ENCODE measurements at places on chromosomes 1 and 21. TPM values are rescaled to one million over a fixed set of nuclear protein-coding genes. Genes with fewer than 3 reads are reported as not detected.

CACYBP gene
- total RNA-seq: 409 TPM

DNA sequence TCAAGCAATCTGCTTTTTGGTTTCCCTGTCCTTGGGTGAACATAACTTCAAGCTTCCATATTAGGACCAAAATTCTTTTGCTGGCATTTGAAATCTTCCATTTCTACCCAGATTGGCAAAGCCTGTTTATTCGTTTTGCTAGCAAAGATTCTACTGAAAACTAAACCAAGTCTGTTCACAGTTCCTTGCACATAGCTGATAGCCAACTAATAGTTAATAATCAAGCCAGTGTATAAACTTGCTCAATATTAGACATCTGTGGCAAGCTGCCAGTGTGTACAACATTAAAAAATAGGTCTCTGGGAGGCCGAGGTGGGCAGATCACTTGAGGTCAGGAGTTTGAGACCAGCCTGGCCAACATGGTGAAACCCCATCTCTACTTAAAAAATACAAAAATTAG, 6.3 kb downstream of the APP start:
- no peaks in the 10 kb centered on the region for H3K36me3 ChIP-seq
- H3K4me1 ChIP-seq: peaks cover 19% of the 10 kb centered on the region
- H3K4me3 ChIP-seq: no peak overlapping the region
- H3K27ac ChIP-seq: no peak overlapping the region
- peaks cover 2% of the 10 kb centered on the region for H3K27me3 ChIP-seq
- DNase-seq: no peak

- no peak overlapping the region for H3K4me3 ChIP-seq
- H3K27me3 ChIP-seq: peaks cover 25% of the 10 kb centered on the region
- H3K4me1 ChIP-seq: peaks cover 9% of the 10 kb centered on the region
- DNase-seq: no peak
Observed at GRCh38 chr21:34702341-34703170, 33.8 kb downstream of the CLIC6 start.

GRCh38 chr21:25179116-25179515, 428.2 kb downstream of the MRPL39 start:
- peaks cover 3% of the 10 kb centered on the region for H3K4me1 ChIP-seq
- no peaks in the 10 kb centered on the region for H3K36me3 ChIP-seq
- no peak overlapping the region for H3K4me3 ChIP-seq
- no peak for DNase-seq
- no peak overlapping the region for H3K27ac ChIP-seq

GRCh38 chr1:153040950-153041631, at the start of gene SPRR2D:
Gene SPRR2D (minus strand): TSS chr1:153041120. CDS start chr1:153040346, 774 bp downstream.
- H3K27ac ChIP-seq: no peak within 1 kb of the TSS
- DNase-seq: no peak
- H3K36me3 ChIP-seq: no peaks in the 10 kb centered on the region
- peaks cover 39% of the 10 kb centered on the region for H3K27me3 ChIP-seq
- no peak within 1 kb of the TSS for H3K4me3 ChIP-seq

DNA sequence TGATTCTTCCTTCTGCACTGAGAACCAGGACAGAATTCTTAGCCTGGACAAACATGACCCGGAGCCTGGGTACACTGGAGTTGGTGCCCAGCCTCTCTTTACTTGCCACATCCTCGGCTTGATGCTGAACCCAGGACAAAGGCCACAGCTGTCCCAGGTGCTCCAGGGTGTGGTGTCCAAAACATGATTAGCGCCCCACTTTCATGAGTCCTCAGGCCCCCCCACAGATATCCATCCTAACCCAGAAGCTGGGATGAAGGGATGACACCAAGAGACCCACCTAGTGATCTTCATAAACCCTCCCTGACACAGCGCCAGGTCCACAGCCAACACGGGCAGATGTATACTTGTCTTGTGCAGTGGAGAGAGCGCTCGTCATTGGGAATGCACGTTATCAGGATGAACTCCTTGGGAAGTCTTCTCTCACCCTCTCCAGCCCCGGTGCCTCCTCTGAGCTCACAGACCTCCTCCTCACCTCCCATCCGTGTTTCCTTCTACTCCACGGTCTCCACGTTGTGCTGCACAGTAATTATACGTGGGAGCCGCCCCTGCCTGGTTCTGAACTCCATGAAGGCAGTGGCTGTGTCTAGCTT, 3.6 kb downstream of the ABCA4 start:
- H3K4me1 ChIP-seq: no peaks in the 10 kb centered on the region
- no peaks in the 10 kb centered on the region for H3K36me3 ChIP-seq
- no peak overlapping the region for H3K27ac ChIP-seq
- DNase-seq: no peak
- no peak overlapping the region for H3K4me3 ChIP-seq

DNA sequence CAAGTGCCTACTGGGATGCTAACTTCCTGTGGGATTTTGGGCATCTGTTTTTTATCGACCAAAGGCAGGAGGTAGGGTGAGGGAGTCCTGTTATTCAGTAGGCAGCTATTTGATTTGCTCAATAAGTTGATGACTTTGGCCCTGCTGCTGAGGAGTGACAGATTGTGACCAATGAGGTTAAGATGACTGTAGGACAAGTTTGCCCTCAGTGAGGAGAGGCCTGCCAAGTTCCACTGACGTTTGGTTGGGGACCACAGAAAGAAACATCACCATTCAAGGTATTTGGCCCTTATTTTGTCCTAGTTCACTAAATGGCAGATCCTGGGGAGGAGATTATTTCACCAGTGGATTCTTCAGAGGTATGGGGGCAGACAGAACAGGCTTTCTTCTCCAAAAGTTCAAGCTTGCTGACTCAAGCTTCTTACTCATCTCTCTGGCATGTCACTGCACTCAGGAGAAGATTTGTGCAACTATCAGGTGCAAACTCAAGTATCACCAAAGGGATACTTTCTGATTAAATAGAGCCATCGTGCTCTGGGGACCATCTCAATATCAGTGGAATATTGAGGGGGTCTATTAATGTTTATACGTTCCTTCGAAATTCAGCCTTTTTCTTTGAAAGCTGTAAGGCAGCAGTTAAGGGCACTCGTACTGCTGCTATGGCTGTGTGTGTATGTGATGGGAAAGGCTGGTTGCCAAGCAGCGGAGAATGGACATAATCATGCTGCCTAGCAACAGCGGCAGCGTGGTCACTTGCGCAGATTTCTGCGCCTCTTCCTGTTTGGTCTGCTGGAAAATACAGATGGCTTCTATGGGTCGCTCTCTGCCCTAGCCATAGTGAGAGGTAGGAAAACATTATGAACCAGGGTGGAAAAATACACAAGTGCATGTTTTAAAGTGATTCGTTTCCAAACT, 78.7 kb downstream of the PBX1 start:
- no peak overlapping the region for H3K27ac ChIP-seq
- no peaks in the 10 kb centered on the region for H3K36me3 ChIP-seq
- no peaks in the 10 kb centered on the region for H3K4me1 ChIP-seq
- H3K27me3 ChIP-seq: no peaks in the 10 kb centered on the region
- no peak overlapping the region for H3K4me3 ChIP-seq

- H3K27ac ChIP-seq: no peak overlapping the region
- no peaks in the 10 kb centered on the region for H3K36me3 ChIP-seq
- H3K4me1 ChIP-seq: no peaks in the 10 kb centered on the region
- no peak overlapping the region for H3K4me3 ChIP-seq
- no peak for DNase-seq
Observed at GRCh38 chr1:208374391-208374941, 130.3 kb upstream of the PLXNA2 start.

LRRN2 gene
- total RNA-seq: not detected

DNA sequence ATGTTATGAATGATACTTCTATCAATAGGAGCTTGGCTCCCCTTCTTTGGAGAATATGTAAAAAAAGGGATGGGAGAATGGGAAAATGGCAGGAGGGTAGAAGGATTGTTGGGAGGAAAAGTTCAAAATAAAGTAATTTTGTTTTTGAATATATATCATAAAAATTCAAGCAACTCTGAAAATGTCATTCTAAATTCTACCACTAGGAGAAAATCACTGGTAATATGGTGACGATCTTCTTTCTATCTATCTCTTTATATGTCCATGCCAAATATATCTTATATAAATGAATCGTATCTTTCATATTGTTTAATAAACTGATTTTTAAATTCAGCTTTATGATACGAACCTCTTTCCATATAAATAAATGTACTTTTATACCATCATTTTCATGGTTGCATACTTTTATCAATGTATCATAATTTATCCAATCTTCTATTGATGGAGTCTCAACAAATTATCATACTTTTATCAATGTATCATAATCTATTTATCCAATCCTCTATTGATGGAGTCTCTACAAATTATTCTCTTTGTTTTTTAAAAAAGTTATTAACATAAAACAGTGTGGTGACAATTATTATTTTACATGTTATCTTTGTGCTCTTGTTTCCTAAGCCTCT, 73.7 kb upstream of the MARK1 start:
- no peak for DNase-seq
- no peaks in the 10 kb centered on the region for H3K4me1 ChIP-seq
- no peak overlapping the region for H3K4me3 ChIP-seq
- no peak overlapping the region for H3K27ac ChIP-seq

ZNF695 gene
- 0.74 TPM for total RNA-seq

DNA sequence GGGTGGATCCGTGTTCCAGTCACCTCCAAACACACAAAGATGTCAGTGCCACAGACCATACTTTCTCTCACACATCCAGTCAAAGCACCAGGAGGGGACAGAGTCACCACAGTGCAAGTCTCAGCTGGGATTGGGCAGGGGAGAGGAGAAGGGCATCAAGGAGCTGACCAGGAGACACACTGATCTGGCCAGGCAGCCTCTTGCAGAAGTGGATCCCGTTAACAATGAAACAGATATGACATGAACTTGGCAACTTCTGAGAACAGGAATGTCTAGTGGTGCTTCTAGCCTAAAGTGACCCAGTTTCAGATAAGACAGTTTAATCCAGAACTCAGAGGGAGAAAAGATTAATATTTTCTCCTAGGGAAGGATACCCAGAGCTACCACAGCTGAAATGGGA, 71.0 kb downstream of the HIVEP3 start:
- no peak overlapping the region for H3K27ac ChIP-seq
- DNase-seq: no peak
- H3K36me3 ChIP-seq: peaks cover 2% of the 10 kb centered on the region
- peaks cover 38% of the 10 kb centered on the region for H3K4me1 ChIP-seq
- no peak overlapping the region for H3K4me3 ChIP-seq

DNA sequence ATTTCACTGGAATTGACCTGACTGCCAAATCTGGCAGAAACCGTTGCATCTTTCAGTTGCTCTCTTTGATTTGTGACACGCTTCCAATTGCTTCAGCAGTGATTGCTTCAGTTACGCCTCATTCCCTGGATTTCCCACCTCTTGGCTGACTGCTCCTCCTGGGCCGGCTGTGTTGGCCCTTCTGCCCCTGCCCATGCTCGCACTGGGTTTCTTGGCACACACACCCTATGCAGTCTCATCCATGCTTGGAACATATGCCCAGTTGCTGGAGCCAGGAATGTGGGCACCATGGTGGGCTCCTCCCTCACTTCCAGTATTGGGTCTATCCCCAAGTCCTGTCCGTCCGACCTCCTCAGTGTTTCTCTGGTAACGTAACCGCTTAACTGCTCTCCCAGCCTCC, 2.2 kb upstream of the ZBTB21 start:
- no peak for DNase-seq
- H3K27me3 ChIP-seq: no peaks in the 10 kb centered on the region
- no peak overlapping the region for H3K4me3 ChIP-seq
- H3K27ac ChIP-seq: no peak overlapping the region
- peaks cover 10% of the 10 kb centered on the region for H3K4me1 ChIP-seq

AXDND1 gene
- 0.51 TPM for total RNA-seq

DNA sequence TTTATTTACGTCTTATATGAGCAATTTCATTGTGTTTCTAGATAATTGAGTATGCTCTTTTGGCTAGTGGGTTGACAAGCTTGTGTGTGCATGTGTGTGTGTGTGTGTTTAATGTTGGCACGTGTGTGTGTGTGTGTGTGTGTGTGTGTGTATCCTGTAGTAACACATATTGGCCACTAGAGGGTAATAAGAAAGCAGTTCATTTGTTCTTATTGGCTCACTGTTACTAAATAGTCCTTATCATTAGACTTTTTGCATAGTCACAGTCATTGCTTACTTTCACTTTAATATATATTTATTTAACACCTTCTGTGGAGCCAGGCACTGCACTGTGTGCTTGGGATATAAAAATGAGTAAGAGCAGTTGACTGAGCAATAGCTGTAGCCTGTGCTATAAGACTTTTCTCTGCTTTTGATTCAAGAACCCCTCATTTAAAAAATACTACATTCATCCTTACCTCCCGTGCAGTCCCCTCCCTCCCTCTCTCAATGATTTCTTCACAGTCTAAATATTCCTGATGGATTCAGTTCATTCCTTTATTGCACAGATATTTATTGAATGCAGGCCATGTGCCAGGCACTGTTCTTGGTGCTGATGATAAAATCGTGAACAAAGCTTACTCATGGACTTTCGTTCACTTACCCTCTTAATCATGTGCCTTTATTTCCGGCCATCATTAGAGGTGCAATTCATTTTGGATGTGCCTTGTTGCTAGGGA, 96.7 kb downstream of the DYRK1A start:
- H3K4me3 ChIP-seq: no peak overlapping the region
- H3K27ac ChIP-seq: no peak overlapping the region
- peaks cover 2% of the 10 kb centered on the region for H3K36me3 ChIP-seq
- H3K27me3 ChIP-seq: no peaks in the 10 kb centered on the region
- DNase-seq: peak; percentile 25
- H3K4me1 ChIP-seq: peaks cover 70% of the 10 kb centered on the region

DNA sequence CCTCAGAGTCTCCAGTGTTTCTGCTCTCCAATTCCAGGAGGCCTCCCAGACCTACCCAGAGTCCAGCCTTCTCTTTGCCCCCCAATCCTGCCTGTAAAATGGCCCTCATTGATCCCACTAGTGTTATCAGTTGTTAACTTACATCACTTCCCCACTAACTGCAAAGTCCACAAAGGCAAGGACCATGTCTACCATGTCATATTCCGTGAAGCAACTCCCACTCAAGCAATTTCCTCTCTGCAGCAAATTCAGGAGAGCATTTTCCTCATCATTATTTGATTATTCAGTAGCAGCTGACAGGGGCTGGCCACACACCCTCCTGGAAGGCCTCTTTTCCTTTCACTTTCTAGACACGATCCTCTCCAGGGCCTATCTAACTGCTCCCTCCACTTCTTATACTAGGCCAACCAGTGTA, 153.5 kb downstream of the RERE start:
- no peaks in the 10 kb centered on the region for H3K36me3 ChIP-seq
- no peak overlapping the region for H3K4me3 ChIP-seq
- peaks cover 9% of the 10 kb centered on the region for H3K4me1 ChIP-seq
- no peak overlapping the region for H3K27ac ChIP-seq
- peak; percentile 18 for DNase-seq

GRCh38 chr1:222996310-222996975, 146.6 kb downstream of the TLR5 start:
- DNase-seq: no peak
- no peaks in the 10 kb centered on the region for H3K27me3 ChIP-seq
- H3K36me3 ChIP-seq: peaks cover 3% of the 10 kb centered on the region
- H3K27ac ChIP-seq: no peak overlapping the region

DNASE2B gene
- not detected for total RNA-seq

GRCh38 chr1:32221581-32221979, 573 bp downstream of the TMEM234 start:
- H3K36me3 ChIP-seq: peaks cover 22% of the 10 kb centered on the region
- peak overlapping the region; percentile 95 for H3K4me3 ChIP-seq
- H3K27me3 ChIP-seq: no peaks in the 10 kb centered on the region
- H3K4me1 ChIP-seq: peaks cover 38% of the 10 kb centered on the region
- no peak for DNase-seq

- H3K36me3 ChIP-seq: peaks cover 2% of the 10 kb centered on the region
- no peak for DNase-seq
- H3K4me3 ChIP-seq: no peak overlapping the region
- H3K27ac ChIP-seq: no peak overlapping the region
- H3K4me1 ChIP-seq: peaks cover 23% of the 10 kb centered on the region
Observed at GRCh38 chr1:180505732-180506335, 3.5 kb upstream of the ACBD6 start.

GRCh38 chr1:45552331-45552730, 1.7 kb downstream of the AKR1A1 start:
- H3K36me3 ChIP-seq: peaks cover 13% of the 10 kb centered on the region
- peak; percentile 33 for DNase-seq
- H3K27ac ChIP-seq: no peak overlapping the region
- H3K4me3 ChIP-seq: peak overlapping the region; percentile 94
